ENCODE measurements at places on chromosomes 11 and 22.

DNA sequence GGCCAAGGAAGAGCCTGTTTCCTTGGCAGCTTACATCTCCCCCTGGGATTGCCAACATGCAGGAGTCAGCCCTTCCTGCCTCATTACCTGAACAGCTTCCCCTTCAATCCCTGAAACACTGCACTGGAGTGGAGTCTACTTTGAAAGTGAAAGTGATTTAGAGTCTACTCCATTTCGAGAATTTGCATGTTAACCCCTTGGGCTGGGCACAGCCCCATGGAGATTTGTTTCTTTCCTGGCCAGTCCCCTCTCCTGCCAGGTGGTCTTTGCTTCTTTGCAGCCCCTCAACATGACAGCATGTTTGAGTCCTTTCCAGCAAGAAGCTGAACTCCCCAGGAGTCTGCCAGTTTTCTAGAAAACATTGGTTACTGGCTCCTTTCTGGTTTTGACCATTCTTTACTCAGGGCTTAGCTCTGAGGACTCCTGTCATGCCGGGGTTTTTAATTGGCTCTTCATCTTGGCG, 59.9 kb downstream of the TRAF6 start:
- DNase-seq = no peak

GRCh38 chr11:102559839-102560238, 29.3 kb upstream of the MMP7 start:
- DNase-seq = no peak

GRCh38 chr22:35627267-35628041, 10.3 kb upstream of the MB start:
- DNase-seq = peak; percentile 31

DNA sequence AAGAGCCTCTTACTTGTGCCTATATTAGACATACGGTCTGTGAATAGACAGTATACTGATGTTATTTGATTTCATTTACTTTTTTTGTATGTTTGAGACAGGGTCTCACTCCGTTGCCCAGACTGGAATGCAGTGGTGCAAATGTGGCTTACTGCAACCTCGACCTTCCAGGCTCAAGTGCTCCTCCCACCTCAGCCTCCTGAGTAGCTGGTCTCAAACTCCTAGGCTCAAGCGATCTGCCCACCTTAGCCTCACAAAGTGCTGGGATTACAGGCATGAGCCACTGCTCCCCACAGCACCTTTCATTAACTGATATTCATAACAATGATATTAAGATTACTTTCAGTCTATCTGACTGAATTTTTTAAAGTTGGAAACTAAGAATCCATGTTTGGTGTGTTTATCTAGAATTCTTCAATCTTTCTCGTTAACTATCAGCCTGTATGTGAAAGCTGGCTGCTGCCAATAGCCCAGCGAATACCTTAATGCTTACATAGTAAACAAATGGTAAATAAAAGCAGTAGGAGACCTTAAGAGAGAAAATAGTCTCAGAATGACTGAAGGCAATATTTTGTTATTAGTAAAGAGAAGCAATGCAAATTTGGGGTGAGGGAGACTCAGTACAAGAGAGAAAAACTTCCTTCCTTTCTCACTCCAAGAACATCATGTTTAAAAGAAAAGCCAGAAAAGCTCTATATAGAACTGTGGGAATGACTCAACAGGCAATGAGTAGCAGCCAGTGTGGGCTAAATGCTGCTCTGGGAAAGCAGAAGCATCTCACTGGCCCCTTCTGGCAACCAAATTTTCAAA, 101.9 kb downstream of the MRTFA start:
- DNase-seq = no peak

DNA sequence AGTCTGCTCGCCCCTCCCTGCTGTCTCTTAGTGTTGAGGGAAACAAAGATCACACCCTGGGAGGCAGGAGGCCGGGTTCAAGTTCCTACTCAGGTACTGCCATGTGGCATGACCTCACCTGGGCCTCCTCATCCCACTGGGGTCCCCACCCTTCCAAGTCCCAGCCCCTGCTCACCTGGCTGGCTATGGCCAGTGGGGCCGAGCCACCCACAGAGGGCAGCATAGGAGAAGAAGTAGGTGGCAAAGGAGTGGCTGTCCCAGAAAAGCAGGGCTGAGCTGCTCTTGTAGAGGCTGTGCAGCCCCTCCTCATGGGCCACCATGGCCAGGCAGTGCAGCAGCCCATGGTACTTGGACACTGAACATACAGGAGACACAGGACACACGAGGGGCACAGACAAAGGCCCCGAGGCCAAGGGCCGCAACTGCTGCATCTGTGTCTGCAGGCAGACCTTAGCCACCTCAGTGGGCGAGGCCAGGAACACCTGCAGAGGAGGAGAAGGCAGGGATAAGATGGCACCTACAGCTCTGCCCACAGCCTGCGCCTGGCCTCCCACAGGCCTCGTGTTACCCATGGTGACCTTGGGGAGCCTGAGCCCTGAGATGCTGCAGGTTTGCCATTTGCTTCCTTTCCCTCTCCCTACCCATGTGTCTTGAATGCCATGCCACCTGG, 50.6 kb upstream of the MPEG1 start:
- DNase-seq = no peak

GRCh38 chr11:68159161-68159560, 38.0 kb upstream of the CHKA start:
- no peak for DNase-seq

GRCh38 chr11:17762309-17762974, 27.9 kb downstream of the KCNC1 start:
- no peak for DNase-seq

DNA sequence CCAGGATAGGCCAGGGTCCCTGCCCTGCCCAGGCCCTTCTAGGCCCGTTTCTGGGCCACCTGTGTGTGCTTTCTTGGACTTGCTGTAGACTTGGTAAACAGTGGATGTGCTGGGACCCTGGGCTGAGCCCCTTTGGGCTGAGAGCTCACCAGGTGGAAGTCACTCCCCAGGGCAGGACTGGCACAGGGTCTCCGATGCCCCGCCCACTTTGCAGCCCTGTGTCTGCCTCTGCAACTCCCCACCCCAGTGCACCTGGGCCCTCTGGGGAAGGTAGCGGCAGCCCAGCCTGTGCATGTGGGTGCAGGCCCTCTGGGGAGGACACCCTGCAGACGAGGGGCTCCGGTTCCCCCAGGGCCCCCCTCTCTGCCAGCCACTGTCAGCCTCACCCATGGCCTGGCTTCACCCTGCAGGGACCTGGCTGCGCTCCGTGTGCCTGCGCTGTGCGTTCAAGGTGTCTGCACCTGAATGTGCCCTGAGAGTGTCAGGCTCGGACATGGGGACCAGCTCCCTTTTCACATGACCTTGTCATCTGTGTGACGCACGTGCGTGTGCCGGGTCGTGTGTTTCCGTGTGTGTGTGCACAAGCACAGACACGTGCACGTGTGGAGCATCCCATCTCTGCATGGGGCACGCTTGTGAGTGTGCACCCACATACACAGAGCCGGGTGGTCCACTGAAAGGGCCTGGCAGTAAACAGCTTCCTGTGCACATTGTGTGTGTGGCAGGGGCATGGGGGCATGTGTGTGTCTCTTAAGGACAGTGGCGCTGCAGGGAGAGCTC, 118.5 kb downstream of the KCNQ1OT1 start:
- DNase-seq = peak; percentile 2

All from head of caudate nucleus (tissue), 42 donors.